LHCN-M2 (cell line): ENCODE measurements at places on chromosomes 12 and 14. TPM values are rescaled to one million over a fixed set of nuclear protein-coding genes. Genes with fewer than 3 reads are reported as not detected.

The TAS2R31 gene
- total RNA-seq = 1.4 and 1.5 TPM in 2 replicates

The RABGGTA gene
- 29.0 and 29.4 TPM in 2 replicates for total RNA-seq

The AMN gene
- total RNA-seq = not detected in 2 replicates

The SLC10A1 gene
- not detected in 2 replicates for total RNA-seq

The ZNF268 gene
- 19.3 and 24.0 TPM in 2 replicates for total RNA-seq
